CD4-positive, alpha-beta T cell treated with Interleukin-10 for 1 hour (primary cell): ENCODE measurements at places on chromosomes 5 and 9.

DNA sequence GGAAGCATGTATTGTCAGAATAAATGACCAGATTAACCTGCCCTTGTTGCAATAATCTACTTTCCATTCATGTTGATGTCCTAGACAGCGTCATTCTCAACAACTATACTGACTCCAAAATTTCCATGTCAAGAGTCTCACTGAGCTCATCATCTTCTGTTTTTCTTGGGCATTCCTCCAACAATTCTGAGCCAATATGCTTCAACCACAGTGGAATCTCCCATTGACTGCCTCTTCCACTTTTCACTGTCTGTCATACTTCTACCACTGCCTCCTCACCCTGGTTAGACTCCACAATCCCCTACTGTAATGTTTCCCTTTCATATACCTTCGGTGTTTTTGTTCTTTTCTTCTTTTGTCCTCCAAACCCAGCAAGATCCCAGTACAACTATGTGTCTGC, 162.8 kb downstream of the TLE1 start:
- no peak for DNase-seq

DNA sequence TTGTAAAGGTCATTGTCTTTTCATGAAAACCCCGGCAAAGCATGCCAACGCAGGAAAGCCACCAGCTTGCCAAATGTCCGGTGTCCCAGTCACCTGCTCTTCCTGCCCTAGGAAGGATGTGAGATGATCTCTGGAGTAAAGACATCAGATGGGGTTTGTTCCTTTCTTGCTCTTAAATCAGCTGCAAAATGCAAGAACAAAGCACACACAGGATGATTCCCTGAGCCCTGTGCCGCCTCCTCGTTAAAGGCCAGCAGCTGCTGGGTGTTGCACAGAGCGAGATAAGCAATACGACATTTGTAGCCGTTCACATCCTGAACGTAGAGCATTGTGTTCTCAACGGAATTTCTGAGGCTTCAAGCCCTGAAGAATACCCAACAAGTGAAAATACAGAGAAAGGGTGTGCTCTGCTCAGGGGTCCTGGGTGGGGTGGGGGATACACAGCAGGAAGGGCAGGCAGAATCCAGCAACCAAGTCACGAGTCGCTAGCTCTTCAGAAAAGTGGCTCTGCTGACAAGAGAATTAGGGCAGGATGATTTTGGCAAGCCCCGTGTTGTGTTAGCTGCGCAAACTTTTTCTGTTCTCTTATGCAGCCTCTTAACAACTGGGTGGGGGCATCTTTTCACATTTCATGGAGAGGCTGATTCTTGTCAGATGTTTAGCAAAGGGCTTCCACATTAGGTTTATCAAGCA, 229.2 kb upstream of the MAP3K1 start:
- no peak for DNase-seq

DNA sequence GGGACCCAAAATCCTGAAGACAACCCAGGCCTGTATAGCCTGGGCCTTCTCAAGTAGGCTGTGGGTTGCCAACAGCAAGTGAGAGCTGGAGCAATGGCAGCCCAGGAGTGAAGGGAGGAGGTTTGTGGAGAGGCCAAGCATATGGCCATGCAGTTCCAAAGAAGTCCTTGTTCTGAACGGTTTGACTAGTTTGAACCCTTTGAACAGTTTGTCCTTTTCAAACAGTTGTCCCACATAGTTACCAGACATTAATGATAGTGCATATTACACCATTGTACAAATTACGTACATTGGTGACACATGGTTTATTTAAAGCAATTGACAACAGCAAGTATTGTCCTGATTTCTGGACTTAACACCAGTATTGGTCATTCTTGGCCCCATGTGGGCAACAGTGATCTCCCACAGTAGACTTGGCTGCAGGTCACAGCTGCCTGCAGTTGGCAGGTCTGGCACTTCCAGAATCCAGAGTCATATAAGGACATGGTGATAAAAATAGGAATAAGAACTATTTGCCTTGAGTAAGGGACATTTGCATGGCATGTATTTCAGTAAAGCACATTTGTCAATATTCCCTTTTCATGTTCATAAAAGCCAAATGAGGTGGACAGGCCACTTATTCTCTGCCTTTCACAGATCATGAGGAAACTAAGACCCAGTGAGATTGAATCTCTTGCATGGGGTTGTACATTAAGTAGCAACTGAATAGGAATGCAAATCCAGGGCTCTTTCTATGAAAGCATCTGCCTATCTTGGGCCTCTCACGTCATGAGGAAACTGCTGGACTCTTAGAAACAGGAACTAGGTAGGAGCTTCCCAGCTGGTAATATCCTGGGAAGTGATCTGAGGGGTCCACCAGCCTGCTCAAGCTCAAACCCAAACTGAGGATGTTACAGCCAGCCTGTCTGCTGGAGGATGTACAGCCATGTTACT, 30.3 kb downstream of the SLC25A48 start:
- DNase-seq, result no peak

- DNase-seq, result no peak
These were observed 112.3 kb upstream of the RAD23B start for GRCh38 chr9:107170801-107171200.

DNA sequence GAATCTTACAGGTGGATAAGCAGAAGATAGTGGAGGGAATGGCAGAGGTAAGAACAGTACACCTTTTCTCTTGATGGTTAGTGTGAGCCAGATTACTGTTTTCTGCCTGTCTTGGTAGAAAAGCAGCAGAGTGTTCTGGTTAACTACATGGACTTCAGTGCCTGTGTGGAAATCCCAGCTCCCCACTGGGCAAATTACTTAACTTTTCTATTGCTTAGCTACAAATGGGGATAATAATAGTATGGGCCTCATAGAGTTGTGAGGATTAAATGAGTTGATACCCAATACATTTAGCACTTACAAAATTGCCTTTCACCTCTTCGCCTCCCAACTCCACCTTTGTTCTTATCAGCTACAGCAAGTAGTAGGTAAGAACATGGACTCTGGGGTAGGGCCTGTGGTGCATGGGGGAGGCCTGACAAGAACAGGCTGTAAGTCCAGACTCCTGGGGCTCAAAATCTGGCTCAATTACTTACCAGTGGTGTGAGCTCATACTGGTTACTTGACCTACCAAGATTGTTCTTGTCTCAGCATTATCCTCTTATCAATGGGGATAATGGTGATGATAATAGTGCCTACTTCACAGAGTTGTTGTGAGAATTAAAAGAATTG, 125.1 kb downstream of the LIFR start:
- no peak for DNase-seq

DNA sequence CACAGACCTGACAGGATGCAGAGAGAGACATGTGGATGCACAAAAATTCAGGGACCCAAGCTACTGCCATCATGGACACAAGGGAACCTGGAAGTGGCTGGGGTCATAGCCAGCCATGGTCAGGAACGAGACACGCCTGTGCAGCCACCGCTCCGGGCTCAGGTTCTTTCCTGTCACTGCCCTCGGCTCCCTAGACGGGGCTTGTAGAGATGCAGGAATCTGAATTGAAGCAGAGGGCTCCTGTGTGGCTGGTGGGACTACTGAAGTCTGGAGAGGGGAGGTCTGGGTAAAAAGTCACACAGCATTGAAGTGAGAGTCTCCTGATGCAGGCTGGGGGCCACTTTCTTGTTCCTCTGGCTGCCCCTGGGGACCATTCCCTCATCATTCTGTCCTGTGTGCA, 32.3 kb upstream of the PTGS1 start:
- DNase-seq, result no peak

DNA sequence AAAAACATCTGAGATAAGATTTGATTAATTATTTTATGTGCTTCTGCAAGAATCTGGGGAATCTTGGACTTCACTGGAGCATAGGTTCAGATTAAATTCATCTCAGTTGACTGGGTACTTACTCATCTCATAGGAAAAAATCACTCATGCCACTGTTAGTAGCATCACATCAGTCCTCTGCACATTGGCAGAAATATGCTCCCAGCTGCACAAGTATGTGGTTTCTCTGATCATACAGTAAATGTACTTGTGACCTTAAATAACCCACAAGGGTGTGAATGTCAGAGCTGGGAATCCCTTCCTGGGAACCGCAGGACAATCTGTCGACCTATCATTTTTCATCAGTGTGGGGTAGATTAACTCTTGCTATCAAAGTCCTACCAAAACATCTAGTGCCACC, 203.7 kb upstream of the SLC24A2 start:
- DNase-seq, result no peak

GRCh38 chr5:134101686-134102439, 12.6 kb upstream of the TCF7 start:
- peak; percentile 80 for DNase-seq

GRCh38 chr9:111258209-111258874, 71.7 kb downstream of the OR2K2 start:
- DNase-seq, result no peak

GRCh38 chr5:78162253-78162862, 132.1 kb downstream of the AP3B1 start:
- peak; percentile 41 for DNase-seq

- DNase-seq, result no peak
These were observed 3.1 kb upstream of the NDUFS4 start for GRCh38 chr5:53557386-53557785.

DNA sequence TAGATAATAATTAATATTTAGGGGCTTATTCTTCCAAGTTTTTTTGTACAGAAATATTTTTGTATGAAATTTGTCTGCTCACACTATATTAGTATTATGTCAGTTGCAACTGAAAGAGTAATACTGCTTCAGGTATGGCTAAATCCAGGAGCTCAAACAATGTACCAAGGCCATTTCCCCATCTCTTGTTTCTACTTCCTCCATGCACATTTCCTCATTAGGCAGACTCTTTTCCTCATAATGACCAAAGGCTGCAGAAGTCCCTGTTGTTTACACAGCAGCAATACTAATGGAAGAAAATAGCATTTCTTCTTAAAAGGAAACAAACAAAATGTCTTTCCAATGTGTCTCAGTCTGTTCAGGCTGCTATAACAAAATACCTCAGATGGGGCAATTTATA, 9.2 kb upstream of the OTULINL start:
- no peak for DNase-seq

DNA sequence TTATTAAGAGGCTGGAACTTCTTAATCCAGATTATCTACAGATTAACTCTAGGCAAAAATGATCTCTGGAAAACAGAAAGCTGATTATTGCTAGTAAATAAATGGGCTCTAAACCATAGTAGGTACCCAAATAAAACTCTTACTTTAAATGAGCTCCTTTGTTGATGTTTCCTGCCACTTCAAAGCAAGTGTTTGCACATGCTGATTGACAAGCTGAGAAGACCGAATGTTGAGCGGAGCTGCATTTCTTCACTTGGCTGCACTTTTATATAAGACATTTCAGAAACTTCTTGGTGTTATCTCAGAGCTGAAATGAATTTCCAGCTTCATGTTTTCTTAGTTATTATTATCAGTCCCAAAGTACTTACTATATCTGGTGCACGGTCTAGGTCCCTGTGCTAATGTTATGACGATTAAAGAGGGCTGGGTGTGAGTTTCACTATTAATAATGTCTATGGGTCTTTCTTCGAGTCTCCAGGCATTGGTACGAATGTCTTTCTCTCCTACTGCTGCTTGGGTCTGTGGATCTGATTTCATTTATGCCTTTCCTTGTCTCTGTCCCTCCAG, 58.6 kb upstream of the CTXN3 start:
- no peak for DNase-seq

GRCh38 chr9:38680837-38681445, 39.0 kb downstream of the FAM240B start:
- DNase-seq, result no peak

GRCh38 chr9:71758277-71758676, 10.0 kb downstream of the CEMIP2 start:
- DNase-seq, result no peak

DNA sequence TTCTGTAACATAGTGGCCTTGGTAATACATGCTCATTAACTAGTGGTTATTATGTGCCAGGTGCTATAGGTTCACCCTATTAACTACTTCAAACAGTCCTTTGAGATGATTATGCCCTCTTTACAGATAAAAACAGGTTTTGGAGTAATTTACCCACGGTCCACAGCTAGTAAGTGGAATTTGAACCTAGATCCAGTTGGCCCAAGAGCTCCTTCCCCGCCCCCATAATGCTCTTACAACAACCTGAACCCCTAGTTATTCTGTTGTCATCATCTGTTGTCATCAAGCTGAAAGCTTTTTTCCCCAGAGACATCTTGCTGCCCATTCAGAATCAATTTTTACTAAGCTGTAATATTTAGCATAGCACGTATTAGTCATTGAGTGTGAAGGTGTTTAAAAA, 23.2 kb downstream of the XPA start:
- DNase-seq, result no peak

GRCh38 chr9:21729648-21730047, 72.8 kb upstream of the MTAP start:
- DNase-seq, result no peak

- peak; percentile 32 for DNase-seq
These were observed 132.6 kb downstream of the MRPL36 start for GRCh38 chr5:1666812-1667588.

DNA sequence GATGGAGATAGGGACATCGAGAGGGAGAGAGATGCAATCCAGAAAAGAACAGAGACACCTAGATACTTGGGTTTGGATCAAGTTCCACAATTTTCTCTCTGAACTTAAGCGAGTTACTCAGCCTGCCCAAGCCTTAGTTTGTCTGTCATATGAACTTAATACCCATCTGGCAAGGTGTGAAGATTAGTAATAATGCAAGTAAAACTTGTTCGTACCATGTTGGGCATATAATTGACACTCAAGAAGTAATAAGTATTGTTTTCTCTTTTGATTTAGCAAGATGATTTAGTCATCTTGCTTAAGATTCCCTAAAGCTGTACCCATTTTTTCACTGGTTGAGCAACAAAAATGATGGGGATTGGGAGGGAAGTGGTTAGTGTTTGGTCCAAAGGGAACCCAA, 7.5 kb downstream of the RABGAP1 start:
- DNase-seq, result no peak

DNA sequence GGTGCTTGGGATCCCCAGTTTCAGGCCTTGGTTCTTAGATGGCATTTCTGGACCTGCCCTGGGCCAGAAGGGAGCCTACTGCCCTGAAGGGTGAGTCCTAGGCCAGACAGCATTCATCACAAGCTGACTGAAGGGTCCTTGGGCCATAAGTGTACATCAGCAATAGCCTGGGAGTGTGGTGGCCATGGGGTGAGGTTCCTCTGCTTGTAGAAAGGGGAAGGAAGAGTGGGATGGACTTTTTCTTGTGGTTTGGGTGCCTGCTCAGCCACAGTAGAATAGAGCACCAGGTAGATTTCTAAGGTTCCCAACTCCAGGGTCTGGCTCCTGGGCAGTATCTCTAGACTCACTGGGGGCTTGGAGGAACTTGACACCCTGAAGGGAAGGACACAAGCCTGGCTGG, 95.2 kb upstream of the PHF24 start:
- DNase-seq, result no peak
